Aorta (tissue), 5 donors: ENCODE measurements at places on chromosomes 12 and 14. TPM values are rescaled to one million over a fixed set of nuclear protein-coding genes. Genes with fewer than 3 reads are reported as not detected.

Gene KCNH3
- 0.31 TPM for polyA plus RNA-seq

Gene FOXN4
- polyA plus RNA-seq = not detected

Gene TTC8
- 10.5 TPM for polyA plus RNA-seq

Gene RNASE7
- polyA plus RNA-seq = not detected

Gene PAWR
- polyA plus RNA-seq = 42.7 TPM

Gene RNF212B
- polyA plus RNA-seq = not detected

Gene SERPINA3
- polyA plus RNA-seq = 53.2 TPM

Gene AGAP2
- polyA plus RNA-seq = 0.88 TPM

Gene ST8SIA1
- 3.6 TPM for polyA plus RNA-seq

Gene OTOGL
- 0.20 TPM for polyA plus RNA-seq

Gene TAS2R10
- polyA plus RNA-seq = not detected

Gene MEG3
- 21.4 TPM for polyA plus RNA-seq

Gene EGLN3
- 0.33 TPM for polyA plus RNA-seq

Gene PLEKHG7
- polyA plus RNA-seq = not detected

Gene ADCY6
- polyA plus RNA-seq = 12.9 TPM

Gene INSM2
- polyA plus RNA-seq = not detected

Gene ADGRD1
- 2.9 TPM for polyA plus RNA-seq

Gene CLEC4D
- polyA plus RNA-seq = 0.10 TPM

Gene IL31
- polyA plus RNA-seq = not detected

Gene MAP4K5
- polyA plus RNA-seq = 23.0 TPM

Gene SLC10A1
- polyA plus RNA-seq = not detected

Gene SERPINA12
- polyA plus RNA-seq = not detected

Gene AKAP3
- 0.50 TPM for polyA plus RNA-seq

Gene CD69
- polyA plus RNA-seq = not detected

Gene REC8
- 8.2 TPM for polyA plus RNA-seq

Gene ADAM20
- polyA plus RNA-seq = not detected

Gene TAS2R30
- polyA plus RNA-seq = 0.08 TPM
